Stimulated activated CD8-positive, alpha-beta memory T cell treated with anti-CD3 and anti-CD28 coated beads, Interleukin-7, amount 100 ng/mL, for 4 hours (primary cell): ENCODE measurements at places on chromosomes 16 and 17.

DNA sequence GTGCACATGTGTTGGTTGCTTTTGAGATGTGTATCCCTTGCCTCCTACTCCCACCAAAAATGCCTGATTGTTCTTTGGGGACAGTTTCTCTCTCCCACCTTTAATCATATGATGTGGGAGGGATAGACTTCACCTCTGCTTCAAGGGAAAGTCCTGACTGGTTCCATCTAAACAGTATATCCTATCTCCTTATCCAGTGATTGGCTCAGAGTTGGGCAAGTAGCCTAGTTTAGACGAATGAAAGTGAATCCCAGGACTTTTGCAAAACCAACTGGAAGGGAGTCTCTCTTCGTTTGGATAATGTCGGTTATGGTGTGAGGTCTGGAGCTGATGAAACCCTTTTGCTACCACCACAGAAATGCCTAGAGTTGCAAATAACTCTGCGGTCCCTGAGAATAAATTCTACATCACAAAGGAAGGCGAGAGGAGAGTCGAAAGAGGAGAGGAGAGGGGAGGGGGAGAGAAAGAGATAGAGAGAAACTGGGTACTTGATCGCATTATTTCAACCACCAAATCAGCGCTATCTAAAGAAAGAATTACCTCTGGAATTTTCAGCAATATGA is 77.1 kb upstream of the SALL1 start:
- DNase-seq, result no peak

- no peak for DNase-seq
Measured at GRCh38 chr17:61834610-61835009, 28.7 kb downstream of the BRIP1 start.

GRCh38 chr16:89020925-89021595 is 44.1 kb upstream of the CBFA2T3 start:
- DNase-seq, result no peak

DNA sequence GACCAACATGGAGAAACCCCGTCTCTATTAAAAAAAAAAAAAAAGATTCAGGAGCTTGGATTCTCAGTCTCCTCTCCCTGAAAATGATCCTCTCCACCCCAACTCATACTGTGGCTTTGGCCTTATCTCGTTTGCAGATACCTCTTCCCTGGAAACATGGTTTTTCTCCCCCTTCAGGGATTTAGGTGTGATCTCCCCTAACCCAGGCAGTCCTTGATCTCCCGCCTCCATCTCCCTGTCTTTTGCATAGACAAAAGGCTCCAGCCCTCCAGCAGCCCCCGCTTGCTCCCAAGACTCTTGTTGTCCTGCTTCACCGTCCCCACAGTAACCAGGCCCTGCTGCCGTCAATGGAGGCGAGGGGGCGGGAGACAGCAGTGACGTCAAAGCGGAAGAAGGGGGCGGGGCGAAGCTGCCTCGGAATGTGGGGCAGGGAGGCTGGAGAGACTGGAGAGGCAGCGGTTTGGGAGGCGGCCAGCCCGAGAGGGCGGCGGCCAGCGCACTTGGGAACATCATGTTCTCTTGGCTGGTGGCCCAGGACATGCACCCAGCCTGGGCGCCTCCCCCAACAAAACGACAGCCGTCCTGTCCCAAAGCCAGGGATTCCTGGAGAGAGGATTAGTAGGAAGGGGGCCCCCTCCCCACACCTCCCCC is 1.9 kb upstream of the PER1 start:
- peak; percentile 77 for DNase-seq

- no peak for DNase-seq
Measured at GRCh38 chr17:75370286-75370915, 35.1 kb downstream of the GRB2 start.

GRCh38 chr17:39924691-39925055 is 2.7 kb downstream of the ORMDL3 start:
- no peak for DNase-seq

DNA sequence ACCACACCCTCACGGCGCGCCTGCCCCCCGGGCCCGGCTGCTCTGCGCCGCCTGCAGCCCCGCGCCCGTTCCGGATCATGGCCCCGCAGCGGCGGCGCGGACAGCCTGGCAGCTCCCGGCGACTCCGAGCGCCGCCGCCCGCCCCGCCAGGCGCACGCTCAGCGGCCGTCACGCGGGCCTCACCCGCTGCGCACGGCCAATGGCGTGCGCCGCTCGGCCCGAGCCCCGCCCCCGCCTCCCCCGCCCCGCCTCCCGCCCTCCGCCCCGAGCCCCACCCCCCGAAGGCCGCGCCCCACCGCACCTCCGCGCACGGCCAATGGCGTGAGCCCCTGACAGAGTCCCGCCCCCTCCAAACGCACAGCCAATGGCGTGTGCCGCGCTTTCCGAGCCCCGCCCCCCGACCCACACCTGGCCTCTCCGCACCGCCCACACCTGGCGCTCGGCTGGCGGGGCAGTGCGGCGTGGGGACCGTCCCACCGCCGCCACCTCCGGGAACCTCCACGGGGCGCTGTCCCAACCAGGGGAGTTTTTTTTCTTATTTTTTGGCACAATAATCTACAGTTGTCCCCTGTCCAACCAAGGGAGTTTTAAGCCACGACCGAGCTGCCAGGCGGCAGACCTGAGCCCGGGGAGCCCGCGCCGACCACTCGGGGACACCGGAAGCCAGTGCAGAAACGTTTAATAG is at the start of gene PCYT2:
Gene PCYT2, minus strand, starts transcription at position 123 of the 685 bp plus-strand sequence. Its CDS starts 44 bp downstream, at position 79.
- peak; percentile 90 for DNase-seq

DNA sequence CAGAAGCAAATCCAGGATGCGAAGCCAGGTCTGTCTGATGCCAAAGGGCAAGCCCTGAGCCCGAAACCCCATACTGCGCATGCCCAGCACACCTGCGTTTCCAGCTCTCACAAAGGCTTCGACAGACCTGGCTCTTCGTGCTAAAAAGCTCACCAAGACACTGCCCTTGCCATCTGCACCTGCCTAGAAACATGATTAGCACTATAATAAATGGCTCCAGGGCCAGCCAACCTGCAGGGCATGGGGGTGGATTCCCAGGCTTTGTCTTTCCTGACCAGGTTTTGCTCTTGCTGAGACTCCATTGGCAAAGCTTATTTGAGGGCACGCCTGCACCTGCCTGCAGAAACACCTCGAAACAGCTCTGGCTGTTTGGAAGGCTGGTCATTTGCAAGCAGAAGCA is 14.4 kb upstream of the PLD6 start:
- DNase-seq, result no peak

- DNase-seq, result no peak
Measured at GRCh38 chr17:62617894-62618472, 9.5 kb upstream of the MRC2 start.
